ENCODE measurements at places on chromosomes 2 and 18.

DNA sequence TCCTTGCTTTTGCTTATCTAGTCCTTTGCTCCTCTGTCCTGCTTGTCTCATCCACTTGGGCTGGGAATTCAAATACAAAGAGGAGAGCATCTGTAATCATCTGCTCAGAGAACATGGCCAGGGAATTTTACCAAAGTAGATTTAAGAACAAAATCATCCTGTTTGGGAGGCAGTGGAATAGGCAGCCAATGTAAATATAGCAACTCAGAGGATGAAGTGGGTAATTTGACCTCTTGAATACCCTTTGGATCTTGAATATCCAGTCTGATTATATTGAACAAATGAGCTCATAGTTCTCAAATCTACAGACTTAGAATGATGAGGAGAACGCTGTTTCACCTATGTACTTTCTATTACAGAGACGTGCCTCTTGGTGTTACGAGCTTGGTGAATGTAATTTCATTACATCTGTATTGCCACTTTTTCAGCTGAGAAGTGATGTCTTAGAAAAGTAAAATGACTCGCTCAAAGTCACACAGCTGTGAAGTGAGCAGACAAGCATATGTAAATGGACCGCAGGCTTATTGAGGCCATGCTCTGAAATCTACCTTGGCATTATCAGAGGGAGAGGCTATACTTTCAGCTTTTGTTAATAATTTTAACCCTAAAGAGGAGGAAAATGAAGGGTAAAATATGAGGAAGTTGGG, 266.3 kb downstream of the MTX2 start:
- no peak for DNase-seq

DNA sequence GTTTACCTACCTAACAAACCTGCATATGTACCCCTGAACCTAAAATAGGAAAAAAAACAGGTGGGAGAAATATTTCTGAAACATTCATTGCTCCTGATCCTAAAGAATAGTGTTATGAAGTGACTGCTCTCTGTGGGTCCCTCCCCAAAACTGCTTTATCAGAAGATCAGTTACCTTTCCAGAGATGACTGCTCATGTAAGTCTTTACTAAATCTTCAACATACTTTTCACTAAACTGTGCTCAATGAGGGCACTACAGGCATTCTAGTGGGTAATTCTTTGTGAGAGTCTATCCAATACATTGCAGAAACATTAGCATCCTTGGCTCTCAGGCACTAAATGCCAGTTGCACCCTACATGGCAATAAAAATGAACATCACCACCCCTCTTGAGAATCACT, 189.3 kb upstream of the STK17B start:
- DNase-seq = no peak

DNA sequence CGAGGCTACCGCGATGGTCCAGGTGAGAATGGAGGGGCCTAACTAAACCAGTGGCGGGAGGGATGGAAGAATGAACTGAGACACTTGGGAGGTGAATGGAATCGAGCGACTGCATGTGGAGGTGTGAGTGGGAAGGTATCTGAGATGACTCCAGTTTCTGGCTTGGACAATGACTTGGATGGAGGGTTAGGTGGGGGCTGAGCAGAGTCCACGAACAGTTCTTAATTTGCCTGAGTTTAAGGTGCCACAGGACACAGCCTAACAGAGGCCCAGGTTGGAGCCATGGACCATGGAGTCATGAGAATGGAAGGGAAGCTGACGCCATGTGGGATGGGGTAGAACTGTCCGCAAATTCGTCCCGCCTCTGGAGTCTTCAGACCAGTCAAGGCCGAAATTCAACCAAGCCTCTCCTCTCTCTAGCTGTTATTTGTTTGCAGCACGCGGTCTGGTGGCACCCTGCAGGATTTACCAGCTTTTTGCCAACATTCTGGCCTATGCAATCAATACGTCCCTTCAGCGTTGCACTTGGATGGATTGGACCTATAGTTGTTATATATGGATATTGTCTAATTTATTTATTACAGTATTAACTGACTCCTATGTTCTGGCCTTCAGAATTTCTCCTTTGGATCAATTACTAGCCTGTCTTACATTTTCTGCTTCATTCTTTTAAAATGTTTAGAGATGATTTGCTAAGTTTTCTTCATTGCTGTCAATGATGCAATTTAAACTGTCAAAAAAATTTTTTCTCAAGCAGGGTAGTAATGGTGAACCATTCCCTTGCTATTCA, 940 bp upstream of the BOLA3 start:
- DNase-seq = no peak

DNA sequence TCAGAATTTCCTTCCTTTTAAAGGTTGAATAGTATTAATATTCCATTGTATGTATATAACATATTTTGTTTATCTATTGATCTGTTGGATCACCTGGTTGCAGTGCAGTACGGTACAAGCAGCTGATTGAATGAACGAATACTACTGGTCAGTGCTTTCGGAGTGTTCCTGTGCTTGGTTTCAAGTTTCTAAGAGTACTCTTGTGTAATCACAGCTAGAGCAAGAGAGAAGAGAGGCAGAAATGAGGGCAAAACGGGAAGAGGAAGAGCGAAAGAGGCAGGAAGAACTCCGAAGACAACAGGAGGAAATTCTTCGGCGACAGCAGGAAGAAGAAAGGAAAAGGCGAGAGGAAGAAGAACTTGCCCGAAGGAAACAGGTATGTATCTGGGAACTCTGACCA, 40.3 kb upstream of the KCNJ13 start:
- DNase-seq = no peak

- DNase-seq = no peak
Observed at GRCh38 chr18:27609221-27609620, 424.1 kb upstream of the CHST9 start.

- no peak for DNase-seq
Observed at GRCh38 chr18:9417073-9417851, 58.1 kb upstream of the RALBP1 start.

Measured in GM04503 (cell line).